ENCODE measurements at places on chromosomes 7 and 10.

- peak; percentile 6 for DNase-seq
Measured at GRCh38 chr7:3427957-3428356, 126.9 kb downstream of the SDK1 start.

- DNase-seq = no peak
Measured at GRCh38 chr10:48235501-48235900, 39.0 kb downstream of the FRMPD2 start.

DNA sequence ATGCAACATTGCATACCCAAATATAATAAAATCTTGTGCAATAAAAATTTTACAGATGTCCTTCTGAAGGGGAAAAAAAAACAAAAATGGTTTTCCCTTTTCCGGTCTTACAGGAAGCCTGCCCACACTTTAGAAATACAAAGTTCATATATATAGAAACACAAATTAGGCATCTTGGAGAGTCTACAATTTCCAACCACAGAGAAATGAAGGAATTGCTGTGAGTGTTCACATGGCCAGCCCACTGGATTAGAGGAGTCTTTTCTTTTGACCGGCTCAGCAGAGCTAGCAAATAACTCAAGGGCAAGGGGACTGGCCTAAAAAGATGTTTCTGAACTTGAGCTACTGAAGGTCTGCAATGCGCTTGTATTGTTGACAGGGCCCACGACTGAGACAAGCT lies 92.4 kb downstream of the GLI3 start:
- no peak for DNase-seq

GRCh38 chr10:43969506-43969905 lies 320.8 kb upstream of the ZNF32 start:
- no peak for DNase-seq

DNA sequence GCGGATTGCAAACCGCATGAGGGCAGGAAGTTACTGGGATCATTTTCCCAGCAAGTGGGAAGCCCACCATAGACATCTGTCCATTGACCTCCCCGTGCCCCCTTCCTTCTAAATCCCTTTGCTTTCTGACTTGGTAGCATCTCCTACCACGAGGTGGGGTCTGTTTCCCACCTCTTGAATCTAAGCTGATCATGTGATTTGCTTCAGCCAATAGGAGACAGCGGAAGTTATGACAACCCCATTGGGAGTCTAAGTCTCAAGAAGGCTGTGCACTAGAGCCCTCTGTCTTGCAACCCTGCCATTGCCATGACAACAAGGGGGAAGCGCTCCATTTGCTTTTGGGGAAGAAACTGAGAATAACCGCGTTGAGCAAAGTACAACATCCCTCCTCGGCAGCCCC lies 39.2 kb upstream of the CARD11 start:
- DNase-seq = no peak

DNA sequence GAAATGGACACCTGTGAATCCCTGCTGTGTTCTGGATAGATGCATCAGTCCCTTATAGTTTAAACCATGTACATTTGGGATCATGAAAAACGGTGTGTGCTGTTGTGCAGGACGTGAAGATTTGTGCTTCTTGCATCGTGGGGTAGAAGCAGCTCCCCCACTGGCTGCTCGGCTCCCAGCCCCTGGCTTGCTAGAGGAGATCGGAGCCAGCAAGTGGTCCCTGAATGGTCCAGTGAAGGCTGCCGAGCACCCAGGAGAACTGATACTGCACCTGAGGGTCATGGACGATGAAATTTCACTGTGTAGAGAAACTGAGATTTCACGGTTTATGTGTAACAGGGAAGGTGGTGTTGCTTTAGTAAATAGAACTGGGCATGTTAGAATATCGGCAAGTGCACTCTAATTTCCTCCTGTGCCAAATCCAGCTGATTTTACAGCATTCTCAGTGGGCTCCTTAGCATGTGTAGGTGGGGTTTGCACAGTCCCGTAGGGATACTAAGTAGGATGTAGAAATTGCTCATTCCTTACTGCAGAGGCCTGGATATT lies 655.1 kb upstream of the FOXK1 start:
- DNase-seq = no peak

DNA sequence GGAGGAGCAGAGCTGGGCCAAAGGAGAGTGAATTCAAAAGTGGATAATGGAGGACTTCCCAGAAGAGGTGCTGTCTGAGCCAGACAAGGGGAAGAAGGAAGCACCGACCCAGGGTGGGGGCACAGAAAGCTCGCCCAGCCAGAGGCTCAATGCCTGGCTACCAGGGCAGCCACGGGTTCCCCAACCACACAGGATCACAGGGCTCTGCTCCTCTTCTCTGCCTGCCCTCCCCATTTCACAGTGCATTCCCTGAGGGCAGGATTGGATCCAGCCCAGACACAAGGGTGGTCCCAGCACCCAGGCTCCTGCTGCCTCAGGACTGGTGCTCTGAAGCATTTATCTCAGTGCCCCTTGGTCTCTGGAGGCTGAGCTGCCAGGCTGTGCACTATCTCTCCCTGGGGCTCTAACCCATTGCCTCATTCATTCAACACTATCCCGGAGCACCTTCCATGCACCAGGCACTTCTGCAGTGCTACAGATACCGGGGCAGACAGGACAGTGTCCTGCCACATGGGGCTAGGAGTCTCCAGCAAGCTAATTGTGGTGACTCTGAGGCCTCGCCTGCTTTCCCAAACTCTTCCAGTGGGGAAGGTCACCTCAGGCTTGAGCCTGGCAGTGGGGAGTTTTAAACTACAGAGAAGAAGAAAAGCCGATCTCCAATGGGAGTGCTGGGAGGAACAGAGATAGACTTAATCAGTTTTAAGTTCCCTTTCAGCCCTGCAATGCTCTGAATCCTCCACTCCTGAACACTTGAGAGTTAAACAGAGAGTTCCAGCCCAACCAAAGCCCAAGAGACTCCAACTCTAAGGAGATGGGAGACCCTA lies 201.8 kb upstream of the ZMIZ1 start:
- no peak for DNase-seq

DNA sequence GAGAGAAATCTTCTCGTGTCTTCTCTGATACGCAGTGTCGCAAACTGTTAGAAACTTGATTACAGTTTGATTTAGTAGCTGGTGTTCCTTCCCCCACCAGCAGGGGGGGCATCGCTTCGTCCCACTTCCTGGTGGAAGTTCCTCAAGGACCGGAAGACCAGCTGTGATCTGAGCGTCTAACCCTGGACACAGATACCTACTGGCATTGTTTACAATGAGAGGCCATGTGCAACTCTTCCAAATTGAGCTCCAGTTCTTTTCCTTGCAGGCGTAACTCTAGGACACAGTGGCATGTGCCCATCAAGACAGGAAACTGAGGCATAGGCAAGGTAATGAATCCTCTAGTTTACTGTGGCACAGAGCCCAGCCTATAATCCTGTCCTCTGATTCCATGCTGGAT lies 219.0 kb downstream of the CCDC3 start:
- peak; percentile 17 for DNase-seq

DNA sequence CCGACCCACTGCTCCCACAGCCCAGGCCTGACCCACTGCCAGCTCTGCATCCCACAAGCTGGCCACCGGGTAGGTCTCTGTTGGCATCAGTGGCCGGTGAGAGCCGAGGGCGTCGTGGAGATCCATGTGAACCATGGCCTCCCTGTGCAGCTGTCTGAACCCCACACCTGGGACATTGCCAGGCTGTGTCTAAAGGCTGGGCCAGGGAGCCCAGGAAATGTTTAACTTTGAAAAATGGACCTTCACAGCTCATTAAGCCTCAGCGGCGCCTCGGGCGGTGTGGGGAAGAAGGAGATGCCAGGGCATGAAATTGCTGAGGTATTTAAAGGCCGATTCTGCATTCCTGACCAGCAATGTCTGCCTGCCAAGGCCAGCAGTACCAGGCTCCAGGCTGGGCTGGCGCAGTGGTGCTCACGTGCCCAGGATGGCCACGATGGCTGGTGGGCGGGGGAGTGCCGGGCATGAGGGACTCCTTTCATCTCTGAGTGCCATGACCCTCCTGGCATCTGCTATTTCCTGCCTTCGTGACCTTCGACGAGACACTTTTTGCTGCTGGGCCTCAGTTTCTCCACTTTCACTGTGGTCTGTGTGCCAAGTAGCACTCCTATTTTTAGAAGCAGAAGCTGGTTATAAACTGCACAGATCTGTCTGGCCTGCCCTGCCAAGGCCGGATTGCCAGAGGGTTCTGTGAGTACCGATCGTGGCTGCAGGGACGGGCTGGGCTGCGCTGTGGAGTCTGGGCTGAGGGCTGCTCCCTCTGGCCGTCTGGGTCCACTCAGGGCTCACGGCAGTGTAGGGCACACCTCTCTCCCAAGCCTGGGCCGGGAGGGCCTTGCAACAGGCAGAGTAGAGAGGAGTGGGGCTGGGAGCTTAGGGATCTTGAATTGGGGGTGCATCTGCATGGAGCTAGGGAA lies 21.8 kb downstream of the ELFN1 start:
- no peak for DNase-seq

GRCh38 chr10:33304423-33305225 lies 29.8 kb downstream of the NRP1 start:
- no peak for DNase-seq

DNA sequence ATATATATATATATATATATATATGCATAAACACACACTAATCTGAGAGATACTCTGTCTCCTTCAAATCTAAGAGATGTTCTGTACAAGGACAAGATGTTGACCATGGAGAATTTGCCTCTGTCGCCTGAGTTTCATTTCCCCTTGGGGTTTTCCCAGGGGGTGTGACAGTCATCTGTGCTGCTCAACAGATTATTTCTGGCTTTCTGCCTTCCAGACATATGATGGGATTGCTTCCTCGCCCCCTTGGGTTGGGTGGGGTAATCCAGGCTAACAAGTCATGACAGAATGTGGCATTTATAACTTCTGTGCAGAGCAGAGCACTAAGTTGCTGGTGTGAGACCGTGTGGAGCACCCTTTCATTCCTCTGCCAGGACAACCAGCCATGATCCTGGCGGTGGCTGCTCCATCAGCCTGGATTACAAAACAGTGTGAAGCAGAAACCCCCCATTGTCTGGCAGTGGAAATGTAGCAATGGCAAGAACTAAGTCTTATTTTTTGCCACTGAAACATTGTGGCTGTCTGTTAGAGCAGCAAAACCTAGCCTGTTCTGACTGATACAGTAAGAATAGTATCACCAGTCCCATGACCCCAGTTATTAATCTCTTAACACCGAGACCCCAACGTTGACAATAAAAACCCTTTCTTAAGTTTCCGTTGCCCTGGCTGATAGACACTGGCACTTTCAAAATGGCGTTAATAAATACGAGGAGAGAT lies 13.7 kb upstream of the USP6NL start:
- peak; percentile 17 for DNase-seq

GRCh38 chr7:16051561-16052255 lies 365.2 kb upstream of the MEOX2 start:
- no peak for DNase-seq

- no peak for DNase-seq
Measured at GRCh38 chr10:132363376-132363775, 31.4 kb downstream of the LRRC27 start.

GRCh38 chr10:70277396-70278030 lies 6.3 kb downstream of the NPFFR1 start:
- no peak for DNase-seq

GRCh38 chr10:82609845-82610244 lies 734.9 kb downstream of the NRG3 start:
- DNase-seq = no peak

DNA sequence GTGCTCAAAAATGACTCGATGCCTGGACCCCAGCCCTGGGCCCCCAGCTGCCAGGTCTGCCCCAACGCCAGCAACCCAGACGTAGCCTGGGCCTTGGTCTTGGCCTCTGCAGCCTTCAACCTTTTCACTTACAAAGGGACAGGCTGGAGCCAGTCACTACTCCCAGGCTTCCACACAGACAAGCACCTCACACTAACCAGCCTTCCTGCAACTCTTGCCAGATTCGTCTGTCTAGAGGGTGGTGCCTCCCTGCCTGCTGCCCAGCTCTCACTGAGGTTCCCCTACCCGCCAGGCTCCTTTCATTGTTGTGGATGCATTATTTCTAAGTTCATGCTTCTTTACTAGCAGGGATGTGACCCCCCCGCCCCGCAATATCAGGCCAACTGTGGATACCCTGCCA lies 56.3 kb downstream of the NUDCD3 start:
- DNase-seq = no peak

DNA sequence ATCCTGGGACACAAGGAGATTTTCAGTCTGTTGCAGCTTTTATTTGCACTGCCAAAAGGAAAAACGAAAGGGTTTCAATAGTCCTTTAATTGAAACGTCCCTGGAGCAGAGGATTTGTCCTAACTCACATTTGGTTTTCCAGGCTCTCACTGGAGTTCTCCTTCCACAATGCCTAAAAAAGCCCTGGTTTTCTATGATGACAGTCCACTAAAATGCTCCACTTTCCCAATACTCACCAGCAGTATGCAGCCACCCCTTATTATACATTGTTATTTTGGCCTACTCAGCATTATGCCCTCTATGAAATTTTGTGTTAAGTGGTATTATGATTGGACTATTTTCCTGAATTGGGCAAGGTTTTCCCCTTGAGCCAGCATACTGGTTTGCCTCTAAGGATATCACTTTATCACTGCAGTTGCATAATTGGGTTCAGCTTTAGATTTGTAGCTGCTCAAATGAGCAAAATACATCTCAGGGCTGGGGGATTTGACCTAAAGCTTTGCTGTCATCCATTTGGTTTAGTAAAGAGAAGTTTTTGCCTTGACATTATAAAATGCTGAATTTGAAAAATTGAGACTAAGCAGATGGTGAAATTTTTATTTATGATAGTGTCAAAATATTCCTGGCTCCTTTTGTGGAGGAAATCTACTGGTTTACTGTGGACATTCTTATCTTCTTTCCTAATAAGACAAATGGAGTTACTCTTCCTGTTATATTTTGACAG lies 239.2 kb downstream of the RNLS start:
- no peak for DNase-seq

GRCh38 chr10:27258838-27259812 lies 18.5 kb upstream of the ACBD5 start:
- DNase-seq = no peak

GRCh38 chr10:85008488-85009184 lies 680.2 kb downstream of the CCSER2 start:
- no peak for DNase-seq

- DNase-seq = no peak
Measured at GRCh38 chr10:108868881-108869280, 1054.4 kb downstream of the XPNPEP1 start.

- no peak for DNase-seq
Measured at GRCh38 chr10:6721480-6721879, 141.4 kb upstream of the PRKCQ start.

GRCh38 chr7:91993976-91994375 lies 53.3 kb downstream of the AKAP9 start:
- no peak for DNase-seq
